GM20000 (cell line): ENCODE measurements at places on chromosomes 1 and 21.
A peak's percentile ranks its signal among the peaks of the same experiment; 100 is the strongest.

- DNase-seq = no peak
Measured at GRCh38 chr1:10745886-10746455, 50.5 kb downstream of the CASZ1 start.

DNA sequence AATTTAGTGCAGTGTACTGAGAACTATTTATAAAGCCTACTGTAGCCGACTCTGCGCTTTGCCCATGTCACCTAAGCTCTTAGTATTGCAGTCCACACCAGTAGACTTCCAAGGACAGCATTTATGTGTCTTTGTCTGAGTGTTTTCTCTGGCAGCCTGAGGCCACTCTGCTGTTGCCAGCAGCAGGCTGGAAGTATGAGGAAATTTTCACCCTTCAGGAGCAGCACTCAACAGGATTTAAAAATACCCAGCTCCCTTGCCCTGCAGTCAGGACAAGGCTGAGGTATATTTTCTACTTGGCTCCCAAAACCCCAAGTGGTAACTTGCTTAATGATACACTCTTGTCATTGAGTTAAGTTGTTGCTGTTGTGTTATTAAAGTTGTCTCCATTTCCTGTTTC lies 230.1 kb downstream of the SRGAP2C start:
- DNase-seq = no peak

DNA sequence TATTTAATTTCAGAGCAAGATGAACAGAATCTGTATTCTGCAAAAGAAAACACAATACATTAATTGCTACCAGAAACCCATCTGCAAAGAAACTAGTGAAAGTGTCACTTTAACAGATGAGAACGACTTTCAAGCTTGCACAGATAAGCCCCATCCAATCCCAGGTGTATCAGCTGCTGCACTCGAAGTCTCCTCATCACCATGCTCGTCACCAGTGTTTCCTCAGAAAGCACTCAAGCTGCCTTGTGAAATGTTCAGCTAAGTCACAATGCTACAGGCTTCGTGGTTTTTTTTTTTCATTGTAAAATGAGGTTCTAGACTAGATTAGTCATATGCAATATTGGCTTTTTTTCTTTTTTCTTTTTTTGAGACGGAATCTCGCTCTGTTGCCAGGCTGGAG lies 3.3 kb upstream of the TOMM20 start:
- DNase-seq = no peak

- DNase-seq = no peak
Measured at GRCh38 chr1:172533513-172534151, 682 bp downstream of the SUCO start.

DNA sequence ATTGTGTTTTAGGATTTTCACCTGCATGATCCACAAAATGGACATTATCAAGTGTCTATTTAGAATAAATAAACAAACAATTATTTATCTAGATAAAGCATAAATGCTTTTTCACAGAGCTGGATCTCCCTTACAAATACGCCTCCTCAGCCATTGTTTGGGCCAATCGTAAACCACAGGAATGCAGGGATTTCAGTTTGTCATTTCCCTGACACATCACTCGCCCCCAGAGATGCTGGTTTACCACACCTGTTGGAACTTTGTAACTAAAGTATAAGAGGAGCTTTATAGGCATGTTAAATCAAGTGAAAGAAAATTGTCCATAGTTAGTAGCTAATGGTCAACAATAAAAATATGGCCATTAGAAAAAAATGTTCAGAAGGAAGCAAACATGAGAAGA lies 40.3 kb downstream of the GPR88 start:
- DNase-seq = no peak

GRCh38 chr1:28836421-28836956 lies 24.5 kb downstream of the OPRD1 start:
- no peak for DNase-seq

DNA sequence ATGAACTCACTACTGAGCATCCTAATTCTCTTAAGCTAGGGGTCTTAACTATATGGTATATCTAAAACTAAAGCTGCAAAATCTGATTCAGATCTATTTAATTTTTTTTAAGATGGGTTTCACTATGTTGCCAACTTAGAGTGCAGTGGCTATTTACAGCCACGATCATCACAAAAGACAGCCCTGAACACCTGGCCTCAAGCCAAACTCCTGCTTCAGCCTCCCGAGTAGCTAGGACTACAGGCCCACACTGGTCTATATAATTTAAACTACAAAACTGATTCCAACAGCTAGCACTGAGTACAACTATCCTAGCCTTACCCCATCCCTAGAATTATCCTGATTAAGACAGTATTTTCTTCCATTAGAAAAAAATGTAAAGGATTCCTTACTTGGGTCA lies 37.1 kb downstream of the EIF4G3 start:
- no peak for DNase-seq

- no peak for DNase-seq
Measured at GRCh38 chr1:167223144-167224103, 2.7 kb downstream of the POU2F1 start.

DNA sequence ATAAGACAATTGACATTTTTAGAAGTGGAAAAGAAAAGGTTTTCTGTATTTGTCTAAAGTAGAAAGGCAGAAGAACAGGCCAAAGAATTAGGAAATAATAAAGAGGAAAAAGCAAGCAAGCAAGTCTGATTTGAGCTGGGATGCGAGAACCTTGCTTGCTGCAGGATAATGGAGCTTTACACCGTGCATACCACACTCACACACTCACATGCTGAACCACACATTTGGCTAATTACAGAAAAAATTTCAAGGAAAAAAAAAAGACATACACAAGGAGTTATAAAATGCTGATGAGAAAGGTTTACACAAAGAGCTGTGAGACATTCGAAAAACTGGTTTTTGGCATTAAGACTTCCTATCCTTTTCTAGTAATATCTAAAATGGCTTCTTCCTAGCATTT lies 593.9 kb downstream of the KIF26B start:
- no peak for DNase-seq

GRCh38 chr1:164930833-164931232 lies 371.8 kb downstream of the PBX1 start:
- DNase-seq = no peak

DNA sequence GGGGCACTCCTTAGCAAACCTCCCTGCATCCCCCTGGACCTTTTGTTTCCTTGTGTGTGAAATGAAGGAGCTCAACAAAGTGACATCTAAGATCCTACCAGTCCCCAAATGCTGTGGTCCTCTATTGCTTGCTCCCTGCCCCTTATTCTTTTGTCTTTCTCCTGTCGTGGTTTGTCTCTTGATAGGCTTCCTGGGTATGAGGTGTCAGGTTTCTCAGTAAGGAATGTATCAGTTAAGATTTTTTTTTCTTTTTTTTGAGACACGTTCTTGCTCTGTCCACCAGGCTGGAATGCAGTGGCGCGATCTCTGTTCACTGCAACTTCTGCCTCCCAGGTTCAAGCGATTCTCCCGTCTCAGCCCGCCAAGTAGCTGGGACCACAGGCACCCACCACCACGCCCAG lies 16.8 kb downstream of the CNIH3 start:
- no peak for DNase-seq

DNA sequence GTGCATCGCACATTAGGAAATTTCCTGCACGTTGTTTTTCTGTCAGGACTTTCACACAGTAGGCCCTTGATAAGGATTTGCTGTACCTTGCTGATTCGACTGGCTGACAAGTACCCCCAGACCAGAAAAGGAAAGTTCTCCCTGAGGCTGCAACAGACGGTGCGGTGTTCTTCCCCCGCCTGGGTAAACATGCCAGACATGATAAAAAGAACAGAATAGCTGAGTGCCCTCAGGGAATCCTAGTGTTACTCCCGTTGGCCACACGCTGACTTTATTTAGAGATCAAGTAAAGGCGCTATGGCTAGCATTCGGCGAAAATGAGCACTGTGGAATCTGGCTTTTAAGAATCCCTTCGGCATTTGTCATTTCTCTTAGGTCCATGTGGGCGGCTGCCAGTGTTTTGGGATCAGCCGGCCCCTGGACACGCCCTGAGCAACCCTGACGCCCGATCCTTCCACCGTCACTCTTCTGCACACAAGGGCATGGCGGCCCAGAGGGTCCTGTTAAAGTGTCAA lies 607.7 kb downstream of the KIF26B start:
- no peak for DNase-seq

DNA sequence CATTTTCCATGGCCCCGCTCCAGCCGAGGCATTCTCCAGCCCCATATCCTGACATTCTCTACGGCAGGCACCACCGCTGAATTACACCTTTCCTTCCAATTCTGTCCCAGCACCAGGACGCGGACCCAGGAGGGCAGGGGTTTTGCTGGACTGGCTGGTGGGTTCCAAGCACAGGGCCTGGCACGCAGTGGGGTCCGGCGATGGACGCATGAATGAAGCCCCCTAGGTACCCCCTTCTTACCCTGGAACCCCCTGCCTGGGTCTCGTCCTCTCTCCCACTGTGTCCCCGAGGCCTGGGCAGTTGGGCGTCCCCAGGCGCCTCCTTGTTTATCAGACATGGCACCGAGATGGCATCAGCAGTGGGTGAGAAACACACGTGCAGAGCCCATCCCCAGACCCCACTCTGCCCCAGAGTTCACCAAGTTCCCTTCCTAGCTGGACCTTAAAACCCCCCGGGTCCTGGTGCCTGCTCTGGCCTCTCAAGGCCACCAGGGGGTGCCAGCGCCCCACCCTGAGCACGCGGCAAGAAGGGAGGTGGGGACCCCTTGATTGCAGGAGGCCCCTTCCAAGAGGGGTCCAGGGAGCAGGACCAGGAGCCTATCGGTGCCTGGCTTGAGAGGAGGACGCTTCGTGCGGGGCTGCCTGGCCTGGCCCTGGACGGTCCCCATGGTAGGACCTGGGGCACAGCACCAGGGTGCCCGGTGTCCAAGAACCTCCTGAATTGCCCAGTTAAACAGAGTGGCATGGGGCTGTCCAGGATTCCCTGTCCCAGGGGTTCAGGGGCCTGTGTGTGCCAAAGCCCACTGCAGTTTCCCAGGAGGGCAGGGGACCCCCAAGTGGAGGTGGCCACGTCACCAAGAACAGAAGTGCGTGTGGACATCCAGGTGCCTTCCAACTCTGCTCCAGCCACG lies 46.1 kb downstream of the MEGF6 start:
- DNase-seq = peak; percentile 87

DNA sequence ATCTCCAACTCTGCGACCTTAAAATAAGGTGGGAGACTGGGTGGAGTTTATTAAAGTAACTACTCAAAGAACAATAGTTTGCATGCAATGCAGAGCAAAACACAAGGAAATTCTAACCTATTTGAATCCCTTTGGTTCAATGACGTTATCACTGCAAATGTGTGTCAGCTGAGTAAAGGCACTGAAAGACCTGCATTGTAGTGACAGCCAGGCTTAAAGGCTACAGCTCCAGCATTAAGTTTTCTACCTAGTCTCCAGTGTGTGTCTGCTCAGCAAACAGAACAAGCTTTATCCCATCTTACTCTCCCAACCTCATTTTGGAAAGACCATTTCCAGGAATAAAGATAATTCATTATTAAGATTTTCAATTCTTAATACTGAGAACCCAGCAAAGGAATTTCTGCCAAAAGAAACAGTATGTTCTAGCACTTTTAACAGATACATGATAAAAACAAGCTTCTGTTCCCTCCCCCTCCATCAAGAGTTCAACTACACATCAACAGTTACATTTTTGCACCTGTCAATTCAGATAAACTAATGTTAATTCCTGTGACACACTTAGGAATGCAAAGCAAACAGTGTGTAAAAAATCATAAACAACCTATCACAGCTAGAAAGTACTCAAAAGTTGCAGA lies 14.2 kb downstream of the PTP4A2 start:
- DNase-seq = no peak

GRCh38 chr1:177286396-177286795 lies 115.6 kb downstream of the BRINP2 start:
- DNase-seq = no peak

- DNase-seq = no peak
Measured at GRCh38 chr1:51851882-51852396, 26.6 kb downstream of the NRDC start.

DNA sequence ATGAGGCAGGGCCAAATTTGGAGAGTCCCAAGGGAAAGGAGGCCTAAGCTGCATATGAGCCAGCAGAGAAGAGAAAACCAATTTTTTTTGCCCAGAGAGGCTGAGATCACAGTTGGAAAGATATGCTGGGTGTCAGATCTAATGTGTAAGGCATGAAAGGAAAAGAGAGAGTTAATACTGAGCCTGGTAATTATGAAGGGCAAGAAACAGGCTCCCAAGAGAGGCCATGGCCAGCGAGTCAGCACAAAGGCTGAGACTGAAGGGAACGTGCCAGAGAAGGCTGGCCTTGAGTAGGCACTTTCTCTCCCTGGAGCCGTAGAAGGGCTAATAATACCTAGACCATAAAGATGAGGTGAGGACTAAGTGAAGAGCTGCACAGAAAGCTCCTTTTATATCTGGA lies 31.8 kb upstream of the BEND5 start:
- DNase-seq = no peak

- no peak for DNase-seq
Measured at GRCh38 chr1:35126546-35126945, 47.4 kb downstream of the ZMYM1 start.

DNA sequence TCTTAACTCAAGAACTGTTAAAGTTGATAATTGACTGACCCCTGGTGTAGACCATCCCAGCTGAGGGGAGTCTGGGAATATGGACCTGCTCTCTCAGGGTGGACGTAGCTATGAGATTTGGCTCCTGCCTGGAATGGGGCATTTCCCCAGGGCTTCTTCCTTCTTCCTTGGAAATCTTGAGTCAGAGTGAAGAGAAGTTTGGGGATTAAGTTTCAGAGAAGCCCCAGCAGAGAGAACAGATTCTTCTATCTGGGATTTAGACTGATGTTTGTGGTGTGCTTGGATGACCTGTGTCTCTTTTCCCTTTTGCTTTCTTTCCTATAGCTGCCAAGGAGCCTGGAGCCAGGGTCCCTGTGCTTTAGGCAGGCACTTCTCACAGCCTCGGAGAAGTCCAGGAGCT lies 13.2 kb downstream of the AKR1A1 start:
- DNase-seq = no peak

DNA sequence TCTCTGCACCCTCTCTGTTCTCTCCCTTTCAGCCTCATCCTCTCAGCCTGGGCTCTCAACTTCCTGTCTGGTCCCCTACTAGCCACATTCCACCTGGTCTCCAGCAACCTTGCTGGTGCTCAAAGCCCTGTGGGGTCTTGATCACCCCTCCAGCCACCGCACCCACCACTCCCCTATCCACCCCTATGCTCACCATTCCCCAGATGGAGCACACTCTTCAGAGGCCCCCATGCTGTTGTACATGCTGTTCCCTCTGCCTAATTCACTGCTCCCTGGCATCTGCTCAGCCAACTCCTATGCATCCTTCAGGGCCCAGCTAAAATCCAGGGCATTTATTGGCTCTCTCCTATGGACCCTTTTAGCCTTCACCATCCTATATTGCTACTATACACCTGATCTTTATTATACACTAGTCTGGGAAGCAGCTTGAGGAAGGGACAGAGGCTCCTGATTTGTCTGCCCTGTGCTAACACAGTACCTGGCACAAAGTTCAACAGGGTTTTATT lies 81.0 kb downstream of the GLIS1 start:
- DNase-seq = no peak

GRCh38 chr1:77686796-77687518 lies 4.5 kb upstream of the ZZZ3 start:
- DNase-seq = no peak

DNA sequence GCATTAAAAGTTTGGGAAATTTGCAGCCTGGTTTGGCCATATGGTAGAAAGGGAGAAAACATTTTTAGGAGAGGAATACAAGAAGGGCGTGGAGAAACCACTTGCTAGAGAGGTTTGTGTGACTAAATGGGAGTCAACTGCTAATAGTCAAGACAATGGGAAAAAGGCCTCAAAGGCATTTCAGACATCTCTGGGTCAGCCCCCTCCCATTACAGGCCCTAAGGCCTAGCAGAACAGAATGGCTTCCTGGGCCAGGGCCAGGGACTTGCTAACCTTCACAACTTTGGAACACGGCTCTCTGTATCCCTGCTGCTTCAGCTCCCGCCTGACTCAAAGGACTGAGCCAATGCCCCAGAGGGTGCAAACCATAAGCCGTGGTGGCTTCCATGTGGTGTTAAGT lies 752.3 kb upstream of the ADAMTS5 start:
- no peak for DNase-seq
